ENCODE measurements at places on chromosomes 1 and 21. TPM values are rescaled to one million over a fixed set of nuclear protein-coding genes. Genes with fewer than 3 reads are reported as not detected.

DNA sequence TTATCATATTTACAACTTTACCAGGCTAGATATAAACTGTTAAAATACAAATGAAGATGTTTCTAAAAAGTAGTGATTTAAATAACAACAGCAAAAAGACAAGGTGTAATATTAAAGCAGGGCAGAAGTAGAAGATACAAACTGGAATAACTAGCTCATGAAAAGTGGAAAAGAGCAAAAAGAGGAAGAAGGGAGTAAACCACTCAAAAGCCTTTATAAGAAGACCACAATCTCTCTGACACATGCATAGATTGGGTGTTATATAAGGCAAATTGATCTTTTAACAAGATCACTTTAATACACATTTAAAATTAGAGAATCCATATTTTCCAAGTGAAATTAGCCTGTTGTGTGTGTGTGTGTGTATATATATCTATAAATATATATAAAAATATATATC, 5.0 kb downstream of the DENND1B start:
- no peak for DNase-seq

Gene CFHR4
- total RNA-seq = not detected

- DNase-seq = peak; percentile 90
These were observed 9.9 kb upstream of the LRRC39 start for GRCh38 chr1:100187912-100188311.

GRCh38 chr21:26077521-26077920, 93.0 kb downstream of the APP start:
- DNase-seq = peak; percentile 80

- DNase-seq = no peak
These were observed 224.3 kb upstream of the FGGY start for GRCh38 chr1:59072583-59072947.

Gene FCRL4
- not detected for total RNA-seq

GRCh38 chr1:73104749-73105148, 822.4 kb upstream of the NEGR1 start:
- DNase-seq = no peak

GRCh38 chr1:81702079-81702715, 98.5 kb upstream of the ADGRL2 start:
- no peak for DNase-seq

Gene SORT1
- total RNA-seq = 69.7 TPM

DNA sequence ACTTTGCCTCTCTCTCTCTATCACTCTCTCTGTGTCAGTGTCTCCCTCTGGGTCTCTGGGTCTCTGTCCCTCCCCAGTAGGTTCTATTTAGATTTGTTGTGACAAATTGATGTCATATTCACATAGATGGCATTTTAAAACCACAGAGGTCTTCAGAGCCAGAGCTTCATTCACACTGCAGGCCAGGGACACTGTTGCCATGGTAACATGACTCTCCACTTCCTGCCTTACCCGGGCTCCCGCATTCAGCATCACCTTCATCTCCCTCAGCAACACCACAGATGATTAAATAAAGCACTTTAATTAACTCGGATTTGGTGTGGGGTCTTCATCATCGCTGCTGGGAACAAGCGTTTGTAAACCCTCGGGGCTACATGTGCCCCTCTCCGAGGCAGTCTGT, 132.6 kb downstream of the ETS2 start:
- no peak for DNase-seq

DNA sequence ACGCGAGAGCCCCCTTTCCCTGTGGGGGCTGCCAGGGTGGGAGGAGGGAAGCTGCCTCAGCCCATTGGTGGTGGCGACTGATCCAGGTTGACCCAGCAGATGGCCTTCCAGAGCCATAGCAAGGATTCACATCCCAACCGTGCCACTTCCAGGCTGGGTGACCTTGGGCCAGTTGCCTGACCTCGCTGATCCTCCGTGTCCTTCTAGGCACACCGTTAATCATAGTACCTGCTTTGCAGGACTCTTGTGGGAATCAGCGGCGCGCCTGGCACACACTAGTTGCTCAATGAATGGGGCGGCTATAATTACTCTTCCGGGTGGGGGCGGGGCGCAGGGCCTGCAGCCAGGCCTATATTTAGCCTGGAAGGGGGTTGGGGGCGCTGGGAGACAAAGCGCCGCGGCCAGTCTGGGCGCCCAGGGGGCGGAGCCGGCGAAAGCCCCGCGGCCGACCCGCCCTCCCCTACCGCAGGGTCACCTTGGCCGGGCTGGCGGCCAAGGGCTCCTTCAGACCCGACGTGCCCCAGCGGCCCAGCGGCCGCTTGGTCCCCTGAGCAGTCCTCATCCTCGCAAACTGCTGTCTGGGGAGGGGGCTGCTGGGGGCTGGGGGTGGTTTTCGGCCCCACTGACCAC, 5.1 kb downstream of the HSPB7 start:
- DNase-seq = peak; percentile 92

- DNase-seq = no peak
These were observed 5.2 kb downstream of the RPL5 start for GRCh38 chr1:92837062-92837461.

- DNase-seq = no peak
These were observed 29.7 kb upstream of the GRIK3 start for GRCh38 chr1:37064039-37064438.

DNA sequence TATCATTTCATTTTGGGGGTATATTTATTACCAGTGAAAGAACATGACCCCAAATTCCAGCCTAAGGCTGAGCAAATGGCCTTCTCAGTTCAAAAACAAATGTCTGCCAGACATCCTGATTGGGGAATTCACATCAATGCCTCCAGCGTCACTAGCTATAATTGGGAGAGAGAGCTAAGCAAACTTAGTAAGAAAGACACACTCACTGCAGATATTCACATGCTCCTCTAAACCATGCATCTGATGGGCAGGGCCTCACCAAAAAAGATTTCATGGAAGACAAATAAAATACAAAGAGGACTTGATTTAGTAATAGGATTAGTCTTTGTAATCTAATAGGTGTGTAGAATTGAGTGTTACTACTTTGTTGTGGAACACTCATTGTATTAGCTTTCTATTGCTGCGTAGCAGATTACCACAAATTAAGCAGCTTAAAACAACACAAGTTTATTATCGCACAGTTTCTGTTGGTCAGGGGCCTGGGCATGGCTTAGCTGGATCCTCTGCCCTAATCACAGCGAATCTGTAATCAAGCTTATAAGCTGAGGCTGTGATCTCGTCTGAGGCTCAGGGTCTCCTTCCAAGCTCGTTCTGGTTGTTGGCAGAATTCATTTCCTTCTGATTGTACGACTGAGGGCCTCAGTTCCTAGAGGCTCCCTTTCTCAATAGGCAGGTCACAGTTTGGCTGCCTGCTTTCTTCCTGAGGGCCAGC, 243.0 kb downstream of the PBX1 start:
- no peak for DNase-seq

Gene PRDM16
- not detected for total RNA-seq

Gene CLDN17
- not detected for total RNA-seq

DNA sequence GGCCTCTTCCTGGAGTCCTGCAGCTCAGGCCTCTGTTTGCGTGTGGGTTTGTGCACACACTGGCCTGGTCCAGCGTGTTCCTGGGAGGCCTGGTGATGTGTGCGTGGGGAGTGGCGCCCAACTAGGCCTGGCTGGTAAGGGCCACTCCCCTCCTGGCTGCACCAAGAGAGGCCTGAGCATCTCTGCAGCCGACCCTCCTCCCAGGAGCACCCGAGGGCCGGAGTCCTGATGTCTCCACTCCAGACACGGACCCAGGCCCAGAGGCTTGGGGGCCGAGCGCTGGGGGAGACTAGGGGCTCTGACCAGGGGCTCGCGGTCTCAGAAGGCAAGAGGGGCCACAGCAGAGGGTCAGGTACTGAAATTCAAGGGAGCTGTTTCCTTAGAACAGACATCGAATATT, 33.3 kb downstream of the MORN1 start:
- DNase-seq = no peak

GRCh38 chr21:45935628-45936027, 45.9 kb upstream of the COL6A1 start:
- peak; percentile 59 for DNase-seq

DNA sequence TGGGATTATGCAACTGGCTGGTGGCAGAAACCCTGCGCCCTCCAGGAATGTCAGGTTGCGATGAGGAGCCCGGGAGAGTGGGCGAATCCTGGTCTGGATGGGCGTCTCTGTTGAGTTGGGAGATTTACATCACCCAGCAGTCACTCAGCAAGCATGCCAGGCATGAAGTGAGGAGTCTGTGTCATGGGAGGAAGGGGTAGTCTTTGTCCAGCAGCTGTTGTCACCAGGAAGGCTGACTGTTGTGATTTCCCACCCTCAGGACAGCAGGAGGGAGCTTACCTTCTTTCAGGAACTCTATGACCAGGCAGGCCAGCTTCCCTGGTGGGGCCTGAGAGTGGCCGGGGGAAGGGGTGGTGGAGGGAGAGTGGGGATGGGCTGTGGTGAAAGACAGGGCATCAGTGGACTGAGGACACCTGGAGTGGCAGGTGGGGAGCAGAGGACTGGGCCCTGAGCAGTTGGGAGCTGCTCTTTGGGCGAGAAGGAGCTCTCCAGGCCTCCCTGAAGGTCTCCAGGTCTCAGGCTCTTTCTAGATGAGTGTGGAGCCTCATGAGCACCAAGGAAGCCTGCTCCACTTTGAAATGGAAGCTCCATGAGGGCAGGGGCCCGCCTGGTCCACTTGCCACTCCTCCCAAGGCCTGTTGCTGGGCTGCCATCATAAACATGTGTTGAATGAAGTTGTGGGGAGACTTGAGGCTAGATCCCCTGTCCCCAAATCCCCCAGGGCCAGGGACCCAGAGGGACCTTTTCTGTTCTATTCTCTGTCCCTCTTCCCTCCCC, 21.3 kb upstream of the PKP1 start:
- peak; percentile 50 for DNase-seq

- peak; percentile 55 for DNase-seq
These were observed 775 bp upstream of the TMEM63A start for GRCh38 chr1:225882694-225883615.

Gene AMY2A
- total RNA-seq = not detected

Gene TMEM200B
- total RNA-seq = 0.10 TPM

DNA sequence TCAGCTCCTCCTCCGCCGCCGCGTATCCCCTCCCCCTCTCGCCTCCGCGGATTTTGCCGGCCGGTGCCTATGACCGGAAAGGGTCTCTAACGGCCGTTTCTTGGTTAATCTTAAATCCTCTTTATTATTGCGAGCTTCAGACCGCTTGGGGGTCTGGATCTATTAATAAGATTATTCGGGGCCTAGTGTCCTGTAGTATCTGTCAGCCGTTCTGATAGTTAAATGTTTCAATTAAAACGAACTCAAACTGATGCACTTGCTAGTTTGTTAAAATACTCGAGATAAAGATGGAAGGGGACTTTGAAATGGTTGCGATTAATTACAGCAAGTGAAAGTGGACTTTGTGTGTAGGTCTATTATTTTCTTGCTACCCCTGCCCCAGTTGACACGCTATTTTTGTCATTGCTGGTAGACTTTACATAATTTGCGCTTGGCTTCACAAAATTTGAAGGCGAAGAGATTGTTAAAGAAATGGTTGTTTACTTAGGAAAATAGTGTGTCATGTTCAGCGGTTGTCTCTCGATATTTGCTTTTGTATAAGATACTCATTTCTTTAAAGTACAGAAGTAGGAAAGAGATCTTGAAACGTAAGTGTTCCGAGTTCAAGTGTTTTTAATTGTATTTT, 779 bp downstream of the SON start:
- peak; percentile 3 for DNase-seq

DNA sequence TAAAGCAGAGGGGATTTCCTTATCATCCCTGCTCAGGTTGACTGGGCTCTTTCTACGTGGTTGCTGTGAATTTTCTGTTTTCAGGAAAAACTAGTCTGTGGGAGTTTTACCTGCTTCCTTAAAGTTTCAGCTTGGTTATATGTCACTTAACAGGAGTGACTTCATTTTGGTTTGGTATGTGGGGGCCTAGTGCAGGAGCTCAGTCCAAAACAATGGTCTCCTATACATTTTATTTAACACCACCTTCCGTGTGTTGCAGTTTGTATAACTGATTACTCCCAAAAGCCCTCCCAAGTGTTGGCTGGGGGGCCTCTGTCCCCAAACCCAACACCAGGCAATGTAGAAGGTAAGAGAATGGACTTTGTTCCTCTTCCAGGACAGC, 5.3 kb downstream of the IL23R start:
- no peak for DNase-seq

DNA sequence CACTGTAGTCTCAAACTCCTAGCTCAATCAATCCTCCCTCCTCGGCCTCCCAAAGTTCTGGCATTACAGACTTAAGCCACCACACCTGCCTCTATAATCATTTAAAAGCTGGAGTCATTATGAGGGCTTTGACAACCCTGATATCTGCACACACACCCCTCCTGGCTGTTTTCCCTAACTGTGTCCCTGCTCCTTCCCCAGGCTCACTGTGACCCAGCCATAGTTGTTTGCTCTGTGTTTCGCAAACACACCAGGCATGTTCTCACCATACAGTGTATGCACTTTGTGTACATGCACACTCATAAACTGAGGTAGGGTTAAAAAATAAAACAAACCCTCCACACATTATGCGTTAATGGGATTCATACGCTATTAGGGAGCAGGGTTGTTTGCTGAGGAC, 21.8 kb upstream of the IL20 start:
- DNase-seq = no peak

DNA sequence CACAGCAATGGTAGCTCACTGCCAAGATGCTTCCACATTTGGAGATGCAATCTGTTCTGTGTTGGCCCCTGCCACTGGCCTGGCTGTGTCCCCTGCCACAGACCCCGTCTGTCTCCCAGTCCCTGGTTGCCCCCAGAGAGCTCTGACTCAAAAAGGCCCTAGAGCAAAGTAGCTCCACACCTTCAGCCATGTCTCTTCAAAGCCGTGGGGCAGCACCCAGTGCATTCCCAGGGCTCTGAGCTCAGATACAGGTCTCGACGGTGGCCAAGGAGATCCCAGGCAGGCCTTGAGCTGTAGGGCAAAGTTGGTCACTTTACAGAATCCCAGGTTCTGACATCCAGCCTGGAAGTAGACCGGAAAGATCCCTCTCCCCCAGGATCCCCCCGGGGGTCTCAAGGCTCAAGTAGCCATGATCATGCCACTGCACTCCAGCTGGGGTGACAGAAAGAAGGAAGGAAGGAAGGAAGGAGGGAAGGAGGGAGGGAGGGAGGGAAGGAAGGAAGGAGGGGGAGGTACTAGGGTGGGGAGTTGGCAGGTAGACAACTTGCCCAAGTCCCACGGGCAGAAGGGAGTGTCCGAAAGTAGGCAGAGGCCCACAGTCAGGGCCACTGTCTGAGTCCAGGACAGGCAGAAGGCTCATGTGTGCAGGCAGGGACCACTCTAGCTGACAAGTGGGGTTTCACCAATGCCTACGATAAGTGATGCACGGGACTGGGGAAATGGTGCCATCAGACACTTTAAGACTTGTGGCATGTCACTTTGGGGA, 4.8 kb upstream of the ARF1 start:
- DNase-seq = no peak

Gene PAPPA2
- total RNA-seq = 0.52 TPM

GRCh38 chr21:17780539-17780938, 38.6 kb downstream of the C21orf91 start:
- DNase-seq = no peak

All from myocyte (in vitro differentiated cells).